ENCODE measurements at places on chromosomes 11 and 22.

- no peak for DNase-seq
Measured at GRCh38 chr22:27670701-27671412, 130.7 kb downstream of the MN1 start.

- DNase-seq: no peak
Measured at GRCh38 chr11:77658213-77659013, 20.8 kb upstream of the CLNS1A start.

DNA sequence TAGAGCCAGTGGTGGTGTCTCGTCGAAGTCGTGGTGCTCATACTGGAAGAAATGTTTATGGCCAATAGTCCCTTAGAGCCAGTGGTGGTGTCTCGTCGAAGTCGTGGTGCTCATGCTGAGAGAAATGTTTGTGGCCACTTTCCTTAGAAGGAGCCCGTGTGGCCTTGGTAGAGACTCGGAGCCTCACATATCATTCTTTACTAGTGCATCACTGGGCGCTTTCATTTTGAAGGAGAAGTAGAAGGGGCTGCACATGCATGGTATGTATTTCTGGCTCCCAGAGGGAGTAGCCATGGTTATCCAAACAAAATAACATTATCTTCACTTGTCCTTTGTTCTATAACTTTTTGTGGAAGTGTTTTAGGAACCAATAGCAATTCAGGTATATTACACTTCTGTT is 69.5 kb downstream of the JAM3 start:
- no peak for DNase-seq

GRCh38 chr11:62958547-62959421 is 26.0 kb downstream of the SLC22A6 start:
- DNase-seq: no peak

- no peak for DNase-seq
Measured at GRCh38 chr11:44527476-44527875, 38.0 kb upstream of the CD82 start.

- no peak for DNase-seq
Measured at GRCh38 chr11:72305891-72306585, 62.1 kb upstream of the PHOX2A start.

GRCh38 chr22:39382410-39382809 is 17.2 kb upstream of the TAB1 start:
- no peak for DNase-seq

DNA sequence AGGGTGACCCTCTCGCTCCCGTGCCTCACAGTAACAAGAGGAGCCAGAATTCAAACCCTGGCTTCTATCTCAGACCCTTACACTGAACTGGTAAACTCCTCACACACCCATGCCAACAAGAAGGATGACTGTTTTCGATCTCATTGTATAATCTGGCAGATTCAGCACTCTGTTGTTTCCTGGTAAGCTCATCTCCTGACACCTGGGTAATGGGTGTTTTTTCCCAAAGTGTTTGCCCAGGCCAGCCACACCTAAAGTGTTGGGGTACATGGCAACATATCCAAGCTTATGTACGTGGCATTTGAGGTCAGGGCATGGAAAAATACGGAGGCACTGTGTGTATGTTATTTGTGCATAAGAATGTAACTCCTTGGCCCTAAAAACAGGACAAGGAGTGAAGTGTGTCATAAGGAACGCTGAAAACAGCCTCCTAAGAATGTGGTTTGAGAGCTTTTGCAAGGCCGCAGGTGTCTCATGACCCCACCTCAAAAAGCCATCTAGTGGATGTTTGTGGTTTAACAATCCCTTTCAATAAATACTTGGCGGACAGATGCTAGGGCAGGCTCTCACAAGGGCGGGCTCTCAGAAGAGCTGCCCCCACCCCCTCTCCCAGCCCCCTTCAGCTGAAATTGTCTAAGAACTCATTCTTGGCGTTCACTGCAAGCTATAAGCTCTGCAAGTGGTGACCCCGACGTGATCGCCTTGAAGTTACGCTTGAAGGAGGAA is at the start of gene MS4A15:
TSS of gene MS4A15 (plus strand) at position 561 of the 726 bp plus-strand sequence. CDS start 6,867 bp downstream, outside the sequence.
- no peak for DNase-seq

DNA sequence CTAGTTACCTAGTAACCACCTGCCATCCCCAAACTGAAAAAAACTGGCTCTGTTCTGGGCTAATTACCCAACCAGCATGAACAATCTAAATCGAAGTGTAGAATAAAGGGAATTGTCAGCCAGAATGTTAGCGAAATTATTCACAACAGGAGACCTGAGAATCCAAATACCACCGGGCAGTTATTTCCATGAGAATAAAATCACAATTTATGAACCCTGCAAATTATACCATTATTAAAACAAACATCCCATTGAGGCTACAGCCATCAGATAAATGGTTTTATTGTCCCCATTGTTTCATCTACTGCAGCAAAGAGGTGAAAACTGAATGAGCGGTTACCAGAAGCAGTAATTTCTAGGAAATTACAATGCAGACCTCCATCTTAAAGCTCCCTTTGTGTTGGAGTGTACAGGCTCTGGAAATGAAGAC is 21.7 kb downstream of the FAM168A start:
- DNase-seq: no peak

DNA sequence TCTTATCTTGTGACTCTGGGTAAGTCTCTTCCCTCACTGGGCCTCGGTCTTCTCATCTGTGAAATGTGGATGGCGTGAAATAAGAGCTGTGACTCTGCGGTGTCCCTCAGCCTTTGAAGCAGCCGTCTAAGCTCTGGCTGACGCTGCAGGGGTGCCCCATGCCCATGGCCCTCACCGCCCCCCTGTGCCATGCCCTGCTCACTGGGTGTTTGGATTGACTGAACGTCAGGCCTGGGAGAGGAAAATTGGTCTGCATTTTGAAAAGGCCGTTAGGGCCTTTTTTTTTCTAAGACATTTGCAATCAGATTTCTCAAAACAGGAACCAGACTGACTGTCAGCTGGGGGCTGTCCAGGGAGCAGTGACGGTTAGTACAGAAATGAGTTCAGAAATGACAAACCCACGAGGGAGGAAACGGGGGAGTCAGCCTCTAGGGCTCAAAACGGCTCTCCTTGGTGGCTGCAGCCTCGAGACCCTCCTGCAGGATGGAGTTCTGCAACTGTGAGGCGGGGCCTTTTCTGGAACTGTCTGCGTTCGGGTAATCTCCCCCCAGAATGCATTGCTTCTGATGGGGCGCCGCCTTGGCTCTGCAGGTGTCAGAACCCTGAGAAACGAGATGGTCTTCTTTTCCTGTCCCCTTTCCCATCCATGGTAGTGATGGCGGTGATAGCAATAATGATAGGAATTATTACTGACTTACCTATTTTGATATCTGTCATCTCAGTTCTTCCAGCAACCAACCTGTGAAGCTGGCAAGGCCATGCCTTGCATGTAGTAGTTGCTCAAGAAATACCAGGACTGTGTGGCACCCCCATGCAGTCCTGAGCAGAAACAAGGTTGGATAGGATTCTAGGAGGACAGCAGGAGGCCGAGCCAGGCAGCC is 2.0 kb downstream of the GRK2 start:
- peak; percentile 62 for DNase-seq

GRCh38 chr11:19433367-19433766 is 192.6 kb upstream of the E2F8 start:
- no peak for DNase-seq

GRCh38 chr11:10067629-10068300 is 226.3 kb downstream of the SBF2 start:
- no peak for DNase-seq
